ENCODE measurements at places on chromosomes 2 and 18.

DNA sequence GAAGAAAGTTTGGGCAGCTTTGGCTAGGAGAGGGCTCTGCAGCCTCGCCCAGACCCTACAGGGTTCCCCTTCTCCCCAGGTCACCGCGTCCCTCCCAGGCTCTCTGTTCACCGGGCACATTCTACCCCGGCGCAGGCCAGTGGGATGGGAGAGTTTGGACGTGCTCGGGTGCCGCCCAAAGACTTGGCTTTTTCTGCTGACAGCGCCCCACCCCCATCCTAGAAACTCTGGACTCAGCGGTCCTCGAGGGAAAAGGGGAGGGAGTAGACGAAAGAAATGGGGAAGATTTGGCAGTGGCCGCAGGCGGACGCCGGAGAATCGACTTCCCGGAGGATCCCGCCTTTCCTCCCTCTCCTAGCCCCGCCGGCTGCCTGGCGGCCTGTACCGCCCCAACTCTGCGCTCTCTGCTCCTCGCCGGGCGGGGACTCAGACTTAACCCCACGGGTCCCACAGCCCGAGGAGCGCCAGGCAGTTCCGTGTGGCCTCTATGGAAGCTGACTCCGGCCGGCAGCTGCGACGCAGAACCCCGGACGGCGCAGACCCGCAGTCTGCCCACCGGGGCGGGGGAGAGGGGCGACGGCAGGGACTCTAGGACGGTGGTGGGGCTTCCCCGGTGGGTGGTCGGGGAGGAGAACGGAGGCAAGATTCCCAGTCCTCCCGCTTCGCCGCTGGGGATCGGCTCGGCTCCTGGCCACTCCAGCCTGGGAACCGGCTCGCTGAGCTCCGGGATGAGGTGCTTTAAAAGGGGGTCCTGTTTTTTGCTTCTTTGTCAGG, 863 bp upstream of the SIX2 start:
- peak; percentile 40 for DNase-seq

GRCh38 chr2:236940916-236941520, 144.7 kb upstream of the COPS8 start:
- no peak for DNase-seq

DNA sequence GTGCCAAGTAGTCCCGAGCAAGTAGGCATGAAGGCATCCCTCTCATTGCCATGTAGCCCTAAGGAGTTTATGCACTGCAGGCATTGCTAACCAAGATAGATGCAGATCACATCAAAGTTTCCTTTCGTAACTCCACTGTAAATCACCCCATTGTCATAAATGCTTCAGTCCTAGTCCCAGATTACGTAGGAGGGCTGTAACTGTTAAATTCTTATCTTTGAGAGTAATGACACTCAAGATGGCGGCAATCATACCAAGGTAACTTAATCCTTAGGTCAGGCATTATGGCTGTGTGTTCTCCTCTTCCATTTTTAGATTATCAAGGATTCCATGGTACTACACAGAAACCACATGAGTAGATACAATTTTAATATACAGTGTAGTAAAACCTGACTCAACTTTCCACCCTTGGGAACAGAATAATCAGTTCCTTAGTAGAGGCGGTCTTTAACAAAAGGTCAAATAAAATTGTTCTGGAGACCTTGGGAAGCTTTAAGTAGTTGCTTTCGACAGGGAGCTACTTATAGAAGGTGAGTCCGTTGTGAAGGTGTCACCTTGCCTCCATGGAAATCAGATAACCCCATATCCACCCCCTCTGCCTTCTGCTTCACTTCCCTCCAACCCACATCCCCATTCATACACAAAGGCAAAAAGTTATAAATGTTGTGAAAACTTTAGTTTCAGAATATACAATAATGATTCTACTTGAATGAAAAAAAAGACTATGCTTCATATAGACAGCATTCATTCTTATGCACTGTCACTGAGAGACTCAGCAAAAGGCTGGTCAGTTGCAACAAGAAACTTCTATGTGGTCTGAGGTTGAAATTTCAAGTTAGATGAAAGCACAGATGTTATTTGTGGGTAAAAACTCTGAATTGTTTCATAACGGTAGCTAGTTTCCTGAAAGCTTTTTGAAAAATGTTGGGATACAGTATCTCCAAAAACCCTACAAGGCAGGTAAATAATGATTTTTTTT, 64.8 kb upstream of the GALNT5 start:
- no peak for DNase-seq

DNA sequence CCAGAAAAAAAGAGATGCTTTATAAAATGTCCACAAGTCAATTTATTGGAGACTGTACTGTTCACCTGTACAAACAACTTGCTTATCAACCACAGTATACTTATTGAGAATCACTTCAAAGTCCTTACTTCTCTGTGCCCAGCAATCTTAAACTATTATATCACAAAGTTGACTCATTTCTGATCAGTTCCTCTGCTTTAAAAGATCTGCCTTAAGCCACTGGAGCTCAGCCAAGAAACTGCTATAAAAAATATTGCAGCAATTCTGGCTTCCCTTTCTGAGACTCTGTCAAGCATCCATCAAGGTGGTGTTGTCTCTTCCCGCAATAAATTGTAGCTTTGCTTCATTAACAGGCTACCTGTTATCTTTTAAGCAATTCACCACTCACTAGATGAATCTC, 375.2 kb upstream of the SPHKAP start:
- DNase-seq, result no peak

DNA sequence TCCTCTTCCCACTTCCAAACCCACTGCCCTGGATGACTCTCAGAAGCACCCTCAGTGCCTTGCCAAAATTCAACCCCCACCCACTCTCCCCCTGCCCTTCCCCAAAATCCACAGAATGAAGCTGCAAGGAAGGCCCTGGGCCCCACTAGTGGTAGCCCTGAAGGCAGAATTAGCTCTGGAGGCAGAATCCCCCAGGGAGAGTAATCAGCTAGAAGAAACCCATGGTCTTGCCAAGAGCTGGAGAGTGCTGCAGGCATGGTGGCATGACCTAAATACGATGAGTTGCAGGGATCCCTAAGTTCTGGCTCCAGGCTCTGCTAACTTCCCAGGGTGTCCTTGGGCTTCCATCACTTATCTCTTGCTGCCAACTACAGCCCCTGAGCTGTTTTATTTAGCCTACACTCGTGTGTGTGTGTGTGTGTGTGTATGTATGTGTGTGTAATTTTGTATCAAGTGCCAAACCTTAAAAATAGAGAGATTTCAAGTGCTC, 7.9 kb downstream of the GAD1 start:
- DNase-seq, result no peak

- DNase-seq, result no peak
These were observed 94.2 kb upstream of the DLGAP1 start for GRCh38 chr18:4549164-4549872.

DNA sequence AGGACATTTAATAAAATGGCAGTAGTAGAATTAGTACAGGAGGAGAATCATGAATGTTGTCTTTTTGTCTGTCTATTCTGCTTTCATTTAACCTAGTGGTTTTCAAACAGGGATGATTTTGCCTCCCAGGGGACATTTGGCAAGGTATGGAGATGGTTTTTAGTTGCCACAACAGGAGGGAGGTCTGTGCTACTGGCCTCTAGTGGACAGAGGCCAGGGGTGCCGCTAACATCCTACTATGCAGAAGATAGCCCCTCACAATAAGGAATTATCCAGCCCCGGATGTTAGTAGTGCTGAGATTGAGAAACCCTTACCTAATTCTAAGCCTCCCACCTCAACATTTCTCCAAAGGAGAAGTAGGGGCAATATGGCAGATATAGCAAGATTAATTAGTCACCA, 18.3 kb downstream of the FASTKD2 start:
- DNase-seq, result peak; percentile 52

- no peak for DNase-seq
These were observed 39.0 kb downstream of the AQP12A start for GRCh38 chr2:240730501-240731177.

- no peak for DNase-seq
These were observed 16.2 kb downstream of the C2orf76 start for GRCh38 chr2:119350311-119350998.

- DNase-seq, result no peak
These were observed 145.4 kb downstream of the RTN4 start for GRCh38 chr2:54904836-54905235.

DNA sequence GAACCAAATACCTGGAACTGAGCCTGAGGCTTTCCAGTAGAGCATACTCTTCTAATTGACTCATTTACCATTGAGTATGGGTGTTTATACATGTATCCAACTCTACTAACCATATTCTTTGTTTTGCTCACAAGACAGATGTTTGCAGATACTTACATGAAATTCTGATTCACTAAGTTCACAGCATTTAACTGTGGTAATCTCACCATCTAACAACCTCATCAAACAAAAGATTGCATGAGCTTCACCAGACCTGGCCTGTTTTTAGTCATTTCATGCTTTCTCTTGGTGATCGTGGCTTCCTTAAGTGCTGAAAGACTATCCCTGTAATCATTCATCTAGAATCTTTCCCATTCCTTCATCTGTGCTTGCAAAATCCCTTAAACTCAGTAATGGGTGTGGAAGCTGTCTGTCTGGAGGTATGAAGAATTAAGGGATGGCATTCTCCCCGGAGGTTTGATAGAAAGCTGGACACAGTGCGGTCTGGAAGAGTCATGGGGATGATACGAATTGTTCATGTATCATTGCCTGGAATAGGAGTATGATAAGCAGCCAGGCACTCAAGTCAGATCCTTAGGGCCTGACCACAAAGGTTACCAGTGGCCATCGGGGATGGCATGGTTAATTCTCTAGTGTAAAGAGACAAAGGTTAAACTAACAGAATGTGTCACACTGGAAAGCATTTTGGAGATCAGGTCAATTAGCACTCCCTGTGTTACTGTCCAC, 42.0 kb upstream of the IL1R1 start:
- no peak for DNase-seq

- no peak for DNase-seq
These were observed 51.2 kb upstream of the PXDN start for GRCh38 chr2:1795261-1796231.

DNA sequence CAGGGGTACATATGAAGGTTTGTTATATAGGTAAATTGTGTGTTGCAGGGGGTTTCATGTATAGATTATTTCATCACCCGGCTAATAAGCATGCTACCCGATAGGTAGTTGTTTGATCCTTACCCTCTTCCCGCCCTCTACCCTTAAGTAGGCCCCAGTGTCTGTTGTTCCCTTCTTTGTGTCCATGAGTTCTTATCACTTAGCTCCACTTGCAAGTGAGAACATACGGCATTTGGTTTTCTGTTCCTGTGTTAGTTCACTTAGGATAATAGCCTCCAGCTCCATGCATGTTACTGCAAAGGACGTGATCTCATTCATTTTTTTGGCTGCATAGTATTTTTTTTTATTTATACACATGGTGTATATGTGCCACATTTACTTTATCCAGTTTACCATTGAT, 34.2 kb upstream of the ELAC1 start:
- no peak for DNase-seq

DNA sequence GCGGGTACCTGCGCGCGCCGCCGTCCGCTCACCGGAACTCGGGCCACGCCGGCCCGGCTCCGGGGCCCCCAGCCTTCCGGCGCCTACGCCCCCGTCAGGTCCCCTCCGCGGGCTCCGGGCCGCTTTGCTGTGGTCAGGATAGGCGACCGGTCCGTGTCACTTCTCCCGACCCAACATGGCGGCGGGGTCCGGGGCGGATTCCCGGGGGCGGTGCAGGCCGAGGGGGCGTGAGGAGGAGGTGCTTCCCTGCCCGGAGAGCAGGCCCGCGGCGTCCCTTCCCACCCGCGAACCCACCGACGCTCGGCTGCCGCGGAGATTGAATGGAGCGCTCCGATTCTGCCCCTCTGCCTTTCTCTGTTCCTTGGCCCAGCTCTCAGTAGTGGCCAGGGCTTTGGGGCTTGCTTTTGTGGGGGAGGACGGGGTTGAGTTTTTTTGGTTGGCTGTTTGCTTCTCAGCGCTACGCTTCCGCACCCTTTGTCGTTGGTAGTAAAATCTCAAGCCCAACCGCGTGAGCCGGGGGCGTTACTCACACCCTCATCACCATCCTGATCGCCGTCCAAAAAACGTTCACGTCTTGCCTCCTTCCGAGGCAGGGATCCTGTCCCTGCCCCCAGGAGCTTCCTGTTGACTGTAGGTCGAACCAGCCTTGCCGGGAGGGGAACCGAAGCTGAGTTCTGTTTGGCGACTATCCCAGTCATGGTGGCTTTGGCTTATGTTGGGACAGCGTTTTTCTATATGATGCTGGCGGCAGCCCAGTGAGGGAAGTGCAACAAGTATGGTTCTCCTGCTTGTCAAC, 532 bp upstream of the YES1 start:
- DNase-seq, result peak; percentile 72

DNA sequence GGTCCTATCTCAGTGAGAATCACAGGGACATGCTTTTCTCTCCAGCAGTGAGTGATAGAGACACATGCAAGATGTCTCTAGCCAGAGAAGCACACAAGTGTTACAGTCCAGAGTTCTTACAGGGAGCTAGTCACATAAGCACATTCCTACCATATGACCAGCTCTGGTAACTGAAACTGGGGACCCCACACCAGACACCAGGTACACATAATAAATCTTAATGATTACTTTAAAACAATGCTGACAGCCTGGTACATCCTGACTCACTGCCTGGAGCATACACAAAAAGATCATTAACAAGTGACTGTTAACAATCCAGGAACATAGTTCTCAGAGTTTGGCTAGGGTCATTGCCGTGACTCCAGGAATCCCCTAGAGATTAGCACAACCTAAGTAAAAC, 53.6 kb downstream of the GALNT1 start:
- no peak for DNase-seq

DNA sequence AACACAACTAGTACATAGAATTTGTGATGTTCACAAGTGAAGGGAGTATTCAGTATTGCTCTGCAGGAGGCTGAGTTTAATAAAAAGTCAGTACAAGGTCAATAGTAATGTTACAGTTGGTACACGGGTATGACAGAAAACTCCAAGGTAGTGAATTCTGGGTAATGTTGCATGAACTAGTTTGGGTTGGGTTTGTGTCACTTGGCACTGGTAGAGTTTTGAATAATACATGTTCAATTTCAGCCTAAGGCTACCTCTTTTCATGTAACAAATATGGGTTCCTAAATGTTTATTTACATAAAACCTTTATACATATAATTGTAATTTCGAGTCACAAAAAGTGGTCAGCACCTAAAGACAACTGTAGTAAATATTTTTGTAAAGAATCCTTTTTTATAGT, 19.4 kb downstream of the CTIF start:
- DNase-seq, result no peak

- no peak for DNase-seq
These were observed 186.4 kb downstream of the FAM210A start for GRCh38 chr18:13539843-13540476.

DNA sequence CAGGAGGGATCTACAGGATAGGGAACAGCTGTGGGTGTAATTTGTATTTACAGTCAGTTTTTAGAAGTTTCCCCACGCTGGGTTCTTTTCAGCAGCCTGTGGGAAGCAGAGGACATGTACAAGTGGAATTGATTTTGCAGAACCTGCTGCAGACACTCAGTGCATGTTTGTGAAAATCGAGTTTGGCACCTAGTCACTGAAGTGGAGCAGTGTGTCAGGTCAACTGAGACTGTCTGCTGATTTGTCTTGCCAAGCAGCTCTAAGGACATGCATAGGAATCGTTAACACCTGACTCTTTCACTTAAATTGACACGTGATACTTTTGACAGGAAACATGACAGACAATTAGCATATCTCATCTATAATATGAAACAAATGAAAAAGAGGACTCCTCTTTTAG, 416.6 kb downstream of the TMX3 start:
- no peak for DNase-seq

Measured in HAP-1 (cell line).